Stimulated activated CD8-positive, alpha-beta memory T cell treated with anti-CD3 and anti-CD28 coated beads, Interleukin-7, amount 100 ng/mL, for 24 hours (primary cell): ENCODE measurements at places on chromosomes 5 and 9.

DNA sequence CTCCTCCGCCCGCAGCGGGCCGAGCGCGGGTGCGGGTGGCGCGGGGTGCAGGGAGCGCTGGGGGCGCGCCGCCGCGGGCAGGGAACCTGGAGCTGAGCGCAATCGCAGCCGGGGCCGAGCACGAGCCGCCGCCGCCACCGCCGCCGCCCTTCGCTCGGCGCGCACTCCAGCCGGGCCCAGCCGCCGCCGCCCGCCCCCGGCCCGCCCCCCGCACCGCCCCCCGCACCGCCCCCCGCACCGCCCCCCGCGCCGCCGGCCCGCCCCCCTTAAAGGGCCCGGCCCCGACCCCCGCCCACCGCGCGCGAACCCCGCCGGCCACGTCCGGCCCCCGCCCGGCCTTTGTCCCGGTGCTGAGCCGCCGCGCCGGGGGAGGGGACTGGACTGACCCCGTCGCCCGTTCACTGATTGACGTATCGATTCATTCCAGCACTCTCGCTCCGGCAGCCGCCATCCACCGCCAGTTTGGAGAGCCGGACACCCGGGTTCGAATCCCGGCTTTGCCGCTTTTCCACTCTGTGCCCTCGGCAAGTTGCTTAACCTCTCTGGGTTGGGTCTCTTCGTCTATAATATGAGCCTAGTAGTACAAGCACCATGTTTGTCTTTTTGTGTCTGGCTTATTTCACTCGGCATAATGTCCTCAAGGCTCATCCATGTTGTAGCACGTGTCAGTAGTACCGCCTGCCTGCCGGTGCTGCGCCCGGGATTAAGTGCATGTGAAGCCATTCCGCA lies at the start of gene SH3PXD2B:
TSS of gene SH3PXD2B (minus strand) at position 168 of the 729 bp plus-strand sequence. CDS start 173 bp downstream, outside the sequence.
- no peak for DNase-seq

DNA sequence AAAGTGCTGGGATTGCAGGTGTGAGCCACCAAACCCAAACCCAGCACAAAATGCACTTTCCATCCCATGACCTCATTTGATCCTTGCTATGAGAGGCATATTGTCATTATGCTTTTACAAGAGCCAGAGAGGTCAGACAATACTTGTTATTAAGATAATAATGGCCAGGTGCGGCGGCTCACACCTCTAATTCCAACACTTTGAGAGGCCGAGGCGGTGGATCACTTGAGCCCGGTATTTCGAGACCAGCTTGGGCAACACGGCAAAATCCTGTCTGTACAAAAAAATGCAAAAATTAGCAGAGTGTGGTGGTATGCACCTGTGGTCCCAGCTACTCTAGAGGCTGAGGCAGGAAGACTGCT lies 55.9 kb upstream of the IL17B start:
- no peak for DNase-seq

- DNase-seq = no peak
These were observed 36.1 kb upstream of the SLC2A8 start for GRCh38 chr9:127360829-127361228.

GRCh38 chr9:87535817-87536539 lies 38.3 kb downstream of the DAPK1 start:
- DNase-seq = no peak
